ENCODE measurements at places on chromosomes 4 and X.

DNA sequence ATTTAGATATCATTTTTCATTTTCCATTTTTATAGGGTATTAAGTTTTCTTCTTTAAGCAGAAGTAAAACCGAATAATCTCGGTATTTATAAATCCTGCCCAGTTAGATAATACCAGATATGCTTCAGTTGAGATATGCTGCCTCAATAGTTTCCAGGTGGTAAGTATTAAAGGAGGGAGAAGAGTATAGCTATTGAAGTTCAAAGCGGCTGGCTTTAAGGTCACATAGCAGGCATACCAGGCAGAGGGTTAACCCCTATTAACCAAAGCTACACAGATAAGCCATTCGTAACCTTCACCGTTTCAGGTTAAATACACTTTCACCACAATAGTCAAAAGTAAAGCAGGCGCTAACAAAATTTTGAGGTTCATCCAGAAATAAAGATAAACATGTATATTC, 54.2 kb downstream of the EDNRA start:
- DNase-seq: no peak

DNA sequence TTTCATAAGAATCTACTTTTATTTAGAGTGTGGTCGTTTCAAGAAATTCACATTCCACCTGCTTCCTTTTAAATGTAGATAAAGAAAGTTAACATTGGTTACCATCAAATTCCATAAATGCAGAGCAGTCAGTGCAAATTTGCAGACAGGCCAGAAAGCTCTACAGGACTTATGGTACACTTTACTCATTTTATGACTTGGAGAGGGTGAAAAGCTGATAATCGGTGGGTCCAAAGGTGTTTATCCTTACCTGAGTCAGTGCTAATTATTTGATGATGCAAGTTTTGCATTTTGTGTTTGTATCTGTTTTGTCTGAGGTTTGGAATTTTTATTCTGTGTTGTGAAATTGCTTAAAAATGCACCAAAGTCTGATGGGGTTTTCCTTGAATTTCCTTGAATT, 193.3 kb downstream of the PALLD start:
- no peak for DNase-seq

GRCh38 chr4:156939139-156939538, 32.5 kb downstream of the PDGFC start:
- no peak for DNase-seq

DNA sequence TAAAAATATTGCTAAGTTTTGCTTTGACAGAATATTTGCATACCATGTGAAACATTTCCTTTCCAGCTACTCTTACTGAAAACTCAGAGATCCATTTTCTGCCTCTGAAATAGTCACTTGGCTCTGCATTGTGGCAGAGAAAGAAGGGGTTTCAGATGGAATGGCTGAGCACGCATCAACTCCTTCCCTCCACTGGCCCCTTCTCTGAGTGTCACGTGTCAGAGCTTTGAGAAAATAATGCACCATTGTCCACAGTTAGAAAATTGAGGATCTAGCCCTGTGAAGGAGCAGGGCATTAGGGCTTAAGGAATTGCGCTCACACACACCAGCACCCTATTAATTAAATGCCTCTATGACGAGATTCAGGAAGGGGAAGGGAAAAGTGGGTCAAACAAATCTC, 78.8 kb upstream of the FAT4 start:
- DNase-seq: no peak

- no peak for DNase-seq
Observed at GRCh38 chr4:22490718-22491315, 25.0 kb downstream of the ADGRA3 start.

- DNase-seq: no peak
Observed at GRCh38 chr4:37604461-37604860, 81.7 kb downstream of the RELL1 start.

DNA sequence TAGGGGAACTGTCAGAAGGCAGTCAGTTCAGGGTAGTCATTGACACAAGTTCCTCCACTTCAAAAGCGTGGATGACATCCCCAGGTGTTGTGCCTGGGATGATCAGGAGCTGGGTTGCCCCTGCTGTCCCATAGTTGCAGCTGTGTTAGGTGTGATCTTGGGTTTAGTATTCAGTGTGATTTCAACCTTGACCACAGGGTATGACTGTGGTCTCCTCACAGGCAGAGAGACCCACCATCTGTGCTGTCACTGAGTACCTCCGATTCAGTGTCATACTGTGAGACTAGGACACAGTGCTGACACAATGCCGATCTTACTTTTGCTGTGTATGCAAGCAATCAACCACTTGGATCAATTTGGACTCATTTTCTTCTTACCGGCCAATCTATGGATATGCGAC, 25.2 kb downstream of the FOXR2 start:
- no peak for DNase-seq

GRCh38 chr4:113815826-113816225, 54.3 kb upstream of the CAMK2D start:
- DNase-seq: no peak

DNA sequence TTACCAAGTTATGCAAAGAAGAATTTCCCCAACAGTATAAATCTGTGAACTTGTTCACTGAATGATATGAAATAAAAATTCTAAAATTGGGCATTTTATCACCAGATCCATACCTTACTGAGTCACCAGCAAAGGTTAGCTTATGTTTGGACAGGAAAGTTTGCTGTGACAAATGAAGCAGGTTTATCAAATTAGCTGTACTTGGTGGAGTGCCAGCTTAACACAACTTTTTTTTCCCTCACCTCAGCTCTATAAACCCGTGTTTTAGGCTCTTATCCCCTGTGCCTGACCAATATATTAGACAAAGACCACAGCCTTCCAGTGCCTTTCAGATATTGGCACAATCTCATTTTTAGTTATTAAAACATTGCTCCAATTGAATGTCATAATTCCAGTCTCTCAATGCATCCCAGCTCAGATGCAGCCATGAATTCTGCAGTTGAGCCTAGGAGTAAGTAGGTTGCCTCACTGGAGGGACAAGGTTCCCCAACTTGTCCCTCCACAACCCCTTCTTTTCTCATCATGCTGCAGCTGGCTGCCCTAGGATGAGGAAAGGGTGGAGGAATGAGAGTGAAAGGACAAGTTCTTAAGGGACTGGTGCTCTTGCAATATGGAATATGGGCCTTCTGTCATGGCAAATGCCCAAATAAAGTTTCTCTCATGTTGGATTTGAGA, 27.0 kb upstream of the PDGFC start:
- DNase-seq: no peak

GRCh38 chrX:103197721-103198306, 17.1 kb upstream of the BEX4 start:
- no peak for DNase-seq

- DNase-seq: no peak
Observed at GRCh38 chr4:185020293-185020808, 2.1 kb downstream of the HELT start.

DNA sequence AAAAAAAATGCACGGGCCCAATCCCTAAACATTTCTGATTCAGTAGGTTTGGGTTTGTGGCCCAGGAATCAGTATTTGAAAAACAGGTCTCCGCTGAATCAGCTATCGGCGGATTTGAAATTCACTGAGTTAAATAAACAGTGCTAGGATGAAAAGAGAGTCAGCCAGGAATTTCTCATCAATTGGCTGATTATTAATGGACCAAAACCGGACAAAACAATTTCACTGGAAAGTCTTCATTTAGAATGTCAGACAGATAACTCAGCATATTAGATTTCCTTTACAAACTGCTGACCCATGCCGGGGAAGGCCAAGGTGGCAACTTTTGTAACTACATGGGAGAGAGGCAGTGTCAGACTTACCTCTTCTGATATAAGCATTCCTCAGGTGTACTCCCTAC, 99.4 kb upstream of the LSM6 start:
- DNase-seq: no peak

DNA sequence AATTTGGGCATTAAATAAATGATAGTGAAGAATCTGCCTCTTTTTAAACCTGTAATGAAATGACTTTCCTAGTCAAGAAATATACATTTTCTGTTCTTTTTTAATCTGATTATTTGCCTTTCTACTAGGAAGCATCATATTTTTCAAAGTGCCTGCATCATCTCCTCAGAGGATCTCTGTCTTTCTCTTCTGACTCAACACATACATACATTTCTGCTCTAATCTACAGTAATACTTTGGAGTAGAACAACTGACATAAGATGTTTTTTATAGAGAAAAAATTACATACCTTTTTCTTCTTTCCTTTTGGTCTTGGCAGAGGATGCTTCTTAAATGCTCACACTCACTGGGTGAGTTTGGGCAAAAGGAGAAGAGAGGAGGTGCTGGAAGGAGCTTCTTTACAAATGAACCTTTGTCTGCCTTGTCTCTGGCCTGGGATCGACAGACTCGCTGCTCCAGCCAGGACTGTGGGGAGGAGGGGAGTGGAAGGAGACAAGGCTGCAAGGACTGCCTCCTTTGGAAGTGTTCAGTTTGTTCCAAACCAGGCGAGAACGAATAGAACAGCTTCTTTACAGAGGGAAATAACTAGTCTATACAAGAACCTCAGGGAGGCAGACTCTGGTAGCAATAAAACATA, at the start of gene SCRG1:
Gene SCRG1 (minus strand): TSS at position 338 of the 637 bp plus-strand sequence. CDS start 7,702 bp downstream, outside the sequence.
- DNase-seq: no peak
